ENCODE measurements at places on chromosomes 6 and 20.

- DNase-seq: no peak
Observed at GRCh38 chr20:44392776-44393607, 37.5 kb downstream of the HNF4A start.

DNA sequence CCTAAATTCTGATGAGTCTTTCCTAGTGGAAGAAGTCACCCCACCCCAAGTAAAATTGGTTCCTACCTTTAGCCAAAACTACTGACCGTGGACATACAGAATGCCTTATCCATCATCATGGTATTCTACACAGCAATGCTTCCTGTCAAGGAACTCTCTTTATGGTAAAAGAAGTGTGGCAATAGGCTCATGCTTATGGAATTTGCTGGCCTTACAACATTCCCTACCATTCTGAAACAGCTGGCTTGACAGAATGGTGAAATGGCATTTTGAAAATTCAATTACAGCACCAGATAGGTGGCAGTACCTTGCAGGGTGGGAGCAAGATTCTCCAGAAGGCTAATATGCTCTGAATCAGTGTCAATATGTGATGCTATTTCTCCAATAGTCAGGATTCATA is 41.8 kb upstream of the BACH2 start:
- no peak for DNase-seq

GRCh38 chr6:154909821-154910220 is 85.3 kb upstream of the TIAM2 start:
- DNase-seq: no peak

DNA sequence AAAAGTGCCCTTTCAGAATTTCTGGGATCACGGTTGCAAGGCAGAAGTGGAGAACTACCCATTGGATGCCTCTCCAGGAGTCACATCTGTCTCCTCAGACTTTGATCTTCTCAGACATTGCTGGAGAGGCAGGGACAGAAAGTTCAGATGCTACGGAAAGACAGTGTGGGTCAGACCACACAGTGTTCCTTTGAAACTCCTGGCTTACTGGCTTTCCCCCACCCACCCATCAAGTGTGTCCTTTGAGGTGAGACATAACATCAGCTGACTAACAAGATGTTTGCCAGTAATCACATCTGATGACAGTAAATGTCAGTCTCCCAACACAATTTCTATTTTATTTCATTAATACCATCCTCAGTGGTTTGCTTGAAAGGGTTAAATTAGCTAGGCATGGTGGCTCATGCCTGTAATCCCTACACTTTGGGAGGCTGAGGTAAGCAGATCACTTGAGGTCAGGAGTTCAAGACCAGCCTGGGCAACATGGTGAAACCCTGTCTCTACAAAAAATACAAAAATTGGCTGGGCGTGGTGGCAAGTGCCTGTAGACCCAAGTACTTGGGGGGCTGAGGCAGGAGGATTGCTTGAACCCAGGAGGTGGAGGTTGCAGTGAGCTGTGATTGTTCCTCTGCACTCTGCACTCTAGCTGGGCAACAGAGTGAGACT is 67.2 kb upstream of the SNX9 start:
- no peak for DNase-seq

DNA sequence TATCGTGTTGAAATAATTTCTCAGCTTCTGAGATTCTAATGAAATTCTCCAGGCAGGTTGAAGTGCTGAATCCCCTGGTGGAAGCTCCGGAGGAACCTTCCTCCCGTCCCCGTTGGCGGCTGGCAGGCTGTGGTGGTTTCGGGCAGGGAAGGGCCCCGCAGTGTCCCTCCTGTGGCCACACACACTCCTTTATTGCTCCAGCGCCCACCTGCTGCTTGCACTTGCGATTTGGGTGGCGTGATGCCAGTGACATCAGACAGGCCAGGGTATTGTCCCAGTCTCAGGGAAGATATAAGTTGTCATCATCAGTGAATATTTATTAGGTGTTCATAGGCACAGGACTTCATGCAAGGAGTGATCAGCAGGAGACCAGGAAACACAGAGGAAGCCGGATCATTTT is 530.4 kb downstream of the QKI start:
- DNase-seq: no peak

- DNase-seq: no peak
Observed at GRCh38 chr20:14922503-14923267, 585.3 kb upstream of the FLRT3 start.

- DNase-seq: no peak
Observed at GRCh38 chr20:60011512-60012507, 53.6 kb downstream of the CDH26 start.

GRCh38 chr6:141097471-141097870 is 1035.3 kb upstream of the GJE1 start:
- no peak for DNase-seq

DNA sequence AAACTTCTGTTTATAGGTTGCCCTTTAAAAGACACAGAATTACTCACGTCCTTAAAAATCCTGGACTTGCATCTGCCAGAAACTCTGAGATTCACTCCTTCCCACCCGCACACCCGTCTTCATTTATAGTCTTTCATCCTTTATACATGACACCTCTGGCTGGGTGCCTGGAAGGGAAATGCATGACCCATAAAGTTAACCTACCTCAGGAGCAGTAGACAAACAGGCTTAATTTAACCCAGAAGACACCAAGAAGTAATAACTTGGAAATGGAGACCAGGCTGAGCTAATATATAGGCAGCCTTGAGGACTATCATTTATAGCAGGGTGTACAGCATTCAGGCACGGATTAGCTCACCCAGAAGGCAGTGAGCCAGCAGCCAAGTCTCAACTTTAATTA is 429.0 kb upstream of the NRSN1 start:
- no peak for DNase-seq

DNA sequence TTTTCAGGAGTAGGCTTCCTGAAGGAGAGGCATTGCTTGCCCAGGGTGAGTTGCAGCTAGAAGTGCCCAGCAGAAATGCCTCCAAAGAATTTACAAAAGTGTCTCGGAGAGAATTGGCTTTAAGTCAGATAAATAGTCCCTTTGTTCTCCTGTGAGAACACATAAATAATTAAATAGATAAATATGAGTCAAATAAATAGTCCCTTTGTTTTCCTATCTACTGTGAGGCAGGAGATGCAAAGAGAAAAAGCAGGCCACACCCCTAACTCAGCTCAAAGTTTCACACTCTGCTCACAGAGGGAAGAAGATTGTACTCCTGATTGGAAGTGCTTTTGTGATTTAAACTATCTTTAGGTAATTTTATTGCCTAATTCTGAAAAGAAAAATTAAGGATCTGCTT is 180.7 kb upstream of the PRSS16 start:
- DNase-seq: no peak

GRCh38 chr6:90494067-90494780 is 92.6 kb downstream of the MAP3K7 start:
- no peak for DNase-seq

DNA sequence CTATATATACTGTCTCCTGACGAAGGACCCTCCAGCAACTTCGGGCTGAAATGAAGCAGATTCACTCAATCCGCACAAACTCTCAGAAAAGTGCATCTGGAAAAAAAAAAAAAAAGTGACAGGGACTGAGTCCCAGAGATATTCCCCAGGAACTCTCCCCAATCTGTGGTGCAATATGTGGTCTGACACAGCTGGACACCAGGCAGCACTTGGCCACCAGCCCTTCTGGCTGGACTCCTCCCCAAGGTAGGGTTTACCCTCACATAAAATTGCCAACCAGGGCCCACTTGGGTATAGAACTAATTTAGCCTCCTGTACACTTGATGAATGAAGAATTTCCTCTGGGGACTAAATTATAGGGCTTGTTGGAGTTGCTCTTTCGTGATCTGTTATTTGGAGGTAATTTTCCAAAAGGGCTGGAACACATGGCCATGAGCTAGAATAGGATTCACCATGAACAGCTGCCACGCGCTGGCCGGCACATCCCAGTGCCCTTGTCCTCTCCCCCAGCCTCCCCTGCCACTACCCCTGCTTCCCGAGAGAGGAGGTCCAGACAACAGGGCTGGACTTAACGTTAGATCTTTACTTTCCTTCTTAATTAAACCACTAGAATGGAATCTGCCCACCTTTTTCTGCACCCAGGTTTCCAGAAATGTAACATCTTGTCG is 379.2 kb downstream of the BMP2 start:
- no peak for DNase-seq

- no peak for DNase-seq
Observed at GRCh38 chr6:170083236-170084051, 207.4 kb downstream of the DLL1 start.

DNA sequence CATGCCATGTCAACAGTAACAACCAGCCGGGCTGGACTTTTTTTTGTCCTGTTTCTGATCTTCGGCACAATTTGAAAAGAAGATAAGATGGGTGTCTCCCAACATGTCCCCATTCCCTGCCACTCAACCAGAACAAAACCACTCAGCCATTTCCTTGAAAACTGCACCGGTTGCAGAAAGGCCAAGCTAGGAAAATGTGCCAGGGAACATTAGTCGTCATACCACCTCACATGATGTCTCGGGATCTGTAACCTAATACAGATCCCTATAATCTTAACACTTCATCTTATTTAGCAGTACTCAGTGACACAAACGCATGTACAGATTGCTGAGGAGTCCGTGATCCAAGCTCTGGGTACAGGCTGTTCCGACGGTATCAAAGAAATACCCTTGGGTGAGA is 46.5 kb downstream of the ALDH8A1 start:
- DNase-seq: no peak

DNA sequence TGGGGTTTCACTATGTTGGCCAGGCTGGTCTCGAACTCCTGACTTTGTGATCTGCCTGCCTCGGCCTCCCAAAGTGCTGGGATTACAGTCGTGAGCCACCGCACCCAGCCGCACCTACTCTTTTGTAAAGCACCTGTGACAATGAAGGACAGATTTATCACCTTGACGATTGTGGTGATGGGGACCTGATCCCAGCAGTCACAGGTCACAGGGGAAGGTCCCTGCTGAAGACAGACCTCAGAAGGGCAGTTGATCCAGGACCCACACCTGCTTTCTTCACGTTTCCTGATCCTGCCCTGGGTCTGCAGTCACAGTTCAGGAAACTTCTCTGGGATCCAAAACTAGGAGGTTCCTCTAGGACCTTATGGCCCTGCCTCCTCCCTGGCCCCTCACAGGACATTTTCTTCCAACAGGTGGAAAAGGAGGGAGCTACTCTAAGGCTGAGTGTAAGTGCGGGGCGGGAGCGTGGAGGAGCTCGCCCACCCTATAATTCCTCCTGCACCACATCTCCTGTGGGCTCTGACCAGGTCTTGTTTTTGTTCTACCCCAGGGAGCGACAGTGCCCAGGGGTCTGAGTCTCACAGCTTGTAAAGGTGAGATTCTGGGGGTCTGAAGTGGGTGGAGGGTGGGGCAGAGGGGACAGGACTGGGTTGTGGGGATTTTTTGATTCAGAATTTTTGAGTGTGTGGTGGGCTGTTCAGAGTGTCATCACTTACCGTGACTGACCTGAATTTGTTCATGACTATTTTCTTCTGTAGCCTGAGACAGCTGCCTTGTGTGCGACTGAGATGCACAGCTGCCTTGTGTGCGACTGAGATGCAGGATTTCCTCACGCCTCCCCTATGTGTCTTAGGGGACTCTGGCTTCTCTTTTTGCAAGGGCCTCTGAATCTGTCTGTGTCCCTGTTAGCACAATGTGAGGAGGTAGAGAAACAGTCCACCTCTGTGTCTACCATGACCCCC is 3.0 kb downstream of the HLA-E start:
- DNase-seq: no peak

GRCh38 chr20:13868331-13868730 is 83.5 kb downstream of the NDUFAF5 start:
- peak; percentile 89 for DNase-seq

DNA sequence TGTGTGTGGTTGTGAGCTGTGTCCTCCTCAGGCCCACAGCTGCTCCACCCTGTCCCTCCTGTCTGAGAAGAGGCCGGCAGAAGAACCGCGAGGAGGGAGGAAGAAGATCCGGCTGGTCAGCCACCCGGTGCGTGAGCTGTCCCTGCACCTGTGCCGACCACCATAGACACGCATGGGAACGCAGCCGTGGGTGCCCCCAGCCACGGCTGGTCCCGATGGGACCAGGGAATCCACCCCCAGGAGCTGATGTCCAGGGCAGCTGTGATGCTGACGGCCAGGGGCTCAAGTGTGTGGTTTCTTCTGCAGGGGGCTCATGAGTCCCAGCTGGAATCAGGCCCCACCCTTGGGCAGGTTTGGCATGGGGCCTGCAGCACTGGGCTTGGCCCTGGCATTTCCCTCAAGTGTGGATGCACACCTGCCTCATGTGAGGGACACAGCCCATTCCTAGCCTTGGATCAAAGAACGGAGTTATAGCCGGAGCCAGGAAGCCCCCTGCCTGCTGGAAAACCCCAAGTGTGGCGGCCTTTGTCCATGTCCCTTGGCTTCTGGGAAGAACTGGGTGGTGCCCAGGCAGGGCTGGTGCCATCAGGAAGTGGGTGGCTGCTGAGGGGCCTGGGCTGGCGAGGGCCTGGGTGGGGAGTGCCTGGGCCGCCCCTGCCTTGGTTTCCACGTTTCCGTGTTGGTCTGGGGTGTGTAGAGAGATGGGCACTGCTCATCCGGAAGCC is 4.6 kb upstream of the TNFRSF6B start:
- no peak for DNase-seq

GRCh38 chr6:38720295-38720694 is 5.2 kb downstream of the DNAH8 start:
- no peak for DNase-seq

GRCh38 chr6:159213405-159213804 is 44.2 kb downstream of the FNDC1 start:
- DNase-seq: no peak

GRCh38 chr6:16624636-16625290 is 136.5 kb downstream of the ATXN1 start:
- no peak for DNase-seq

- DNase-seq: no peak
Observed at GRCh38 chr20:50089140-50089786, 23.7 kb downstream of the UBE2V1 start.

Measured in suppressor macrophage treated with lipopolysaccharide for 1 hour (primary cell).